Stimulated activated CD4-positive, alpha-beta T cell treated with anti-CD3 and anti-CD28 coated beads, Interleukin-1b, Interleukin-23, amount 100 ng/mL, for 1 hour (primary cell): ENCODE measurements at places on chromosomes 4 and X.

DNA sequence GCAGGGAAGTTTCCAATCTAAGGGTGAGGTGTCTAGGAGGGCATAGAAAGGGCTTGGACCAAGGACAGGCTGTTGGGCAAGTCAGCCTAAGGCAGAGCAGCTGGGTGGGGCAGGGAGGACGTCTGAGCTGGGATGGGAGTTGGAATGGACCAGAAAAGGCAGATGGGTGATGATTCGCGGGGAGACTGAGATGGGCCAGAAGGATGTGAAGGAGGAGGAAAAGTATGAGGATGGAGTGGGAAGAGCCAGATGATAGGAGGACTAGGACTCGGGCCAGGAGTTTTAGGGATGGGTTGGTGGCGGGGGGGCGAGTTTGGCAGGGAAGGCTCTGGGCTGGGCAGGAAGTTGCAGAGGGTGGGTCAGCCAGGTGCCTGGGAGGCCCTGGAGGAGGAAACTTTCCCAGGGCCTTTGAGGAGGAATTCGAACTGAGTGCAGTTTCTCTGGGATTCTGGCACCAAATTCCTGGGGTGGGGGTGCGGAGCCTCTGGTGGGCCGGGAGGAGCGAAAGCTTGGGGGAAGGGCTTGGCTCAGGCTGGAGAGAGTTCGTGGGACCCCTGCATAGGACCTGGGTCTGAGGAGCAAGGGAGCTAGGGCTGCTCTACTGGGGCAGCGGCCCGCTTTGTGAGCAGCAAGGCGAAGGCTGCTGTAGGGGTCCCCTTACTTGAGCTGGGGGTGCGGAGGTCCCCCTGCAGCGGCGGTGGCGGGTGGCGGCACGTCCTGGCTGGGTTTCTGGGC lies 8.7 kb upstream of the TIMP1 start:
- DNase-seq: no peak

GRCh38 chrX:37942170-37942569 lies 64.2 kb upstream of the SYTL5 start:
- DNase-seq: no peak

DNA sequence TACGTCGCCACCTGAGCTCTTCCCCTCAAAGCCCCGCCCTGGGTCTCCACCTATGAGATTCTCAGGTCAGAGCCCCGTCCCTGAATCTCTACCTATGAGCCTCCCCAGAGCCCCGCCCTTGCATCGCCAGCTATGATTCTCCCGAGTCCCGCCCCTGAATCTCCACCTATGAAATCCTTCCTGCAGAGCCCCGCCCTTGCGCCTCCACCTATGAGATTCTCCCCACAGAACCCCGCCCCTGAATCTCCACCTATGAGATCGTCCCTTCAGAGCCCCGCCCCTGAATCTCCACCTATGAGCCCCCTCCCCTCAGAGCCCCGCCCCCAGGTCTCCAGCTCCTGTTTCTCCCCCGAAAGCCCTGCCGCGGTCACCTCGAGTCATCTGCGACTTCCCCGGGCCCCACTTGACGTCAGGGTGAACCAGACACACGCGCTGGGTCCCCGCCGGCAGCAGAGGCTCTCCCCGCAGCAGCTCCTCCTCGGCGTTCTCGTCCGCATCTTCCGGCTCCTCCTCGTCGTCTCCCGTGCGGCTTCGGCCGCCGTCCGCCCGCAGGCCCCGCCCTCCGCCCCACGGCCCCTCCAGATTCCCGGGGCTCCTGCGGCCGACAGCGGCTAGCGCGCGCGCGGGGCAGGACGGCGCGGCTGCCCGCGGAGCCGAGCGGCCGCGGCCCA lies 393 bp downstream of the GTPBP6 start:
- peak; percentile 97 for DNase-seq

DNA sequence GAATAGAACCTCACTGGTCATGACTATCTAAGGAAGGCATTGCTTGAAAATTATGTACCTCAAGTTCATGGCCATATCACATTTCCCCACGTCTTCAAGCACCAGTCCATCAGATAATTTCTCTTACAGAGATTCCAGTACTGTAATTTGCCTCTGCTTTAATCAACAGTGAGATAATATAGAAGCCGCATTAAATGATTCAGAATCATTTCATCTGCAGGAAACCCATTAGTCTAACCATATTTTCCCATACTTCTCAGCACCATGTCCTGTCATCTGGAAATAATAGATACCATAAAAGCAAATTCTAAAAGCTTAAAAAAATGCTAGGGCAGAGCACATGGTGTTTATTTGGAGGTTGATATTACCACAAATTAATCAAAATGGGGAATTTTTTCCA lies 310.3 kb upstream of the SLIT2 start:
- no peak for DNase-seq

GRCh38 chrX:118823263-118824172 lies at the start of gene ZCCHC12:
Gene ZCCHC12 (plus strand): TSS chrX:118823824. CDS start chrX:118825245, 1,421 bp downstream.
- DNase-seq: no peak

DNA sequence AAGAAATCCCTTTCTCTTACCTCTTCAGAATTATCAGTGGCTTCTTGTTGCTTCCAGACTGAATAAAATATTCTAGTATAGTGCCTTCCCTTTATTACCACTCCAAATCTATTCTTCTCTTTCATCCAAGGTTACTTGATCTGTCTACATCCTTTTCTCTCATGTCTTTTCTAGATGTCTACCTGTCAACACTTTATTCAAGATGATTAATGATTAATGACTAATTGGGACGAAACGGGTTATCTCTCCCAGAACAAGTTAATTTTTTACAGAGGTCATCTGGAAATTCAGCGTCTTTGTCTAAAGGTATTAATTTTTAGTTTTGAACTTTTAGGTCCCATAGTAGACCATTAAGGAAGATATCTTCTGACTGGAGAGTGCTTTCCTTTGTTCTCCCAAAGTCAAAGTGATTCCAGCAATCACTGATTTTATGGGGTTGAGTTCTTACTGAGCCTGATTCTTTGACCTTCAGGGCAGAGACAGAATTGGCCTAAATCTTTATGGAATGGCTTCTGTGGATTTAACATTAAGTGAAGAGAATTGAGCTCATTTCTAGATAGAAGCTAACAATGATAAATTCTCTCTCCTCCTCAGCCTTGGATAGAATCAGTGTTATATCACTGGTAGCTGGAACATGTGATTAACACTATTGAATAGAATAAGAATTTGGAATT lies 335.4 kb upstream of the TEX13C start:
- DNase-seq: no peak

- no peak for DNase-seq
Observed at GRCh38 chr4:139666735-139667281, 1.2 kb downstream of the MGST2 start.

GRCh38 chr4:48149827-48150370 lies 15.8 kb upstream of the TXK start:
- no peak for DNase-seq
